H9 (cell line): ENCODE measurements at places on chromosomes 7 and 10. TPM values are rescaled to one million over a fixed set of nuclear protein-coding genes. Genes with fewer than 3 reads are reported as not detected.

The CREB3L2 gene
- 58.1 and 60.7 TPM in 2 replicates for total RNA-seq

The EGFR gene
- total RNA-seq = 3.1 and 3.3 TPM in 2 replicates

The TWIST1 gene
- not detected in 2 replicates for total RNA-seq

The TMEM196 gene
- total RNA-seq = not detected in 2 replicates

The BMPER gene
- 0.20 and 0.57 TPM in 2 replicates for total RNA-seq

The SORCS1 gene
- 1.3 and 1.7 TPM in 2 replicates for total RNA-seq

DNA sequence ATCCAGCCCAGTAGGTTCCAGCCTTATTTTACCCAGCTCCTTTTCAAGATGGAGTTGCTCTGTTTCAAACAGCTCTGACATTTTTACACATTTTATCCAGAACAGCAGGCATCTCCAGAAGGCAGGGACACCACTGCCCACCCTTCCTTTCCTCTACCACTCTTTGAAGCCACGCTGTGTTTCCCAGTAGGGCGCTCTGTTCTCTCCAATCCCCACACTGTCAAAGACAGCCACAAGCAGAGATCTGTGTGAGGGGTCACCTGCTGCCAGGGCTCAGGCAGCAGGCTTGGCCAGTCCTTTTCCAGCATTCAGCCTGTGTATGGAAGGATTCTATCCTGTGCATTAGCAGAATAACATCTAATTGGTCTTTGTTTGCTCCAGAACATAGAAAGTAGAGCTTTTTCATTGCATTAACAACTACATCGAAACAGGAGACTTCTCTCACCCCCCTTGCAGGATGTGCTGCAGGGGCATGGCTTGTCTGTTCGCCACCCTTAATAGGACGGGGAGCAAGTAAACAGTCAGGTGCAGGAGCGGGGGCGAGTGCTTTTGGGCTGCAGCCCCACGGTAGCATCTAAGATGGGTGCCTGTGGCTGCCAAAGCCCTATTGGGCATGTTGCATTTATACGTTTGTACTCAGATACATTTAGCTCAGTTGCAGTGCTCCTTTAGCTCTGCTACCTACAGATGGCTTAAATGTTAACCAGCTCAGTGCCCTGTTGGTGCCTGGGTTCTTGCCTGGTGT is 326.1 kb downstream of the GALNT17 start:
- peak; percentile 52 for DNase-seq

- DNase-seq = no peak
These were observed 10.6 kb downstream of the DNAJB6 start for GRCh38 chr7:157347217-157347904.
